Transverse colon (tissue), 4 donors: ENCODE measurements at places on chromosomes 7 and 10.

DNA sequence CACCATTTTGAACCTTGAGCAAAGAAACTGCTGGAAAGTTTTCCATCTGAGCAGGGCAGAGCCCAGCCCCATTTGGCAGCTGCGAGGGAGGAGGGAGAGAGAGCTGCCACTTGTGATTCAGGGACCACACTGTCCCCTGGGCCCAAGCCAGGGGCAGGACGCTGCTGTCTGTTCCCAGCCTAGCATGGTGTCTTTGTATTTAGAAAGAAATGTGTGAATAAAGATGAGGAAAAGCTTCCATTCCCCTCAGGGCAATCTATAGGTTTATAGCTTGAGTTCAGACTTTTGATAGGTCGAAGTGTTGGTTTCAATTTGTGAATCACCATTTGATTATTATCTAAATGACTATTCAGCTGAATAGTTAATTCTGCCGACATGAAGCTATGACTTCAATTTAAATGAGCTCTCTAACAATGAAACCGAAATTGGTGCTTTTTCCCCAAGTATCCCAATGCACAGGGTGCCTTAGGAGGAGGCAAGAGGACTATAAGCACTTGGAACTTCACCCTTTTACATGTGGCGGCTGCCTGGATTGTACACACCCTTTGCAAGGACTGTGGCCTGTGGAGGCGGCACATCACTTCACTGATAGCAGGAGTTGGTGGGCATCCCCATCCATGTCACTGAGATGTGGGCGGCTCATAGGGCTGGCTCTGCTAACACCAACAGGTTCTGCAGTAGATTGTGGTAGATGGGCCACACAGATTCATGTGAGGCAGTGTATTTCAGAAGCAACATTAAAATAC lies 223.5 kb downstream of the CCDC3 start:
- no peak for DNase-seq

DNA sequence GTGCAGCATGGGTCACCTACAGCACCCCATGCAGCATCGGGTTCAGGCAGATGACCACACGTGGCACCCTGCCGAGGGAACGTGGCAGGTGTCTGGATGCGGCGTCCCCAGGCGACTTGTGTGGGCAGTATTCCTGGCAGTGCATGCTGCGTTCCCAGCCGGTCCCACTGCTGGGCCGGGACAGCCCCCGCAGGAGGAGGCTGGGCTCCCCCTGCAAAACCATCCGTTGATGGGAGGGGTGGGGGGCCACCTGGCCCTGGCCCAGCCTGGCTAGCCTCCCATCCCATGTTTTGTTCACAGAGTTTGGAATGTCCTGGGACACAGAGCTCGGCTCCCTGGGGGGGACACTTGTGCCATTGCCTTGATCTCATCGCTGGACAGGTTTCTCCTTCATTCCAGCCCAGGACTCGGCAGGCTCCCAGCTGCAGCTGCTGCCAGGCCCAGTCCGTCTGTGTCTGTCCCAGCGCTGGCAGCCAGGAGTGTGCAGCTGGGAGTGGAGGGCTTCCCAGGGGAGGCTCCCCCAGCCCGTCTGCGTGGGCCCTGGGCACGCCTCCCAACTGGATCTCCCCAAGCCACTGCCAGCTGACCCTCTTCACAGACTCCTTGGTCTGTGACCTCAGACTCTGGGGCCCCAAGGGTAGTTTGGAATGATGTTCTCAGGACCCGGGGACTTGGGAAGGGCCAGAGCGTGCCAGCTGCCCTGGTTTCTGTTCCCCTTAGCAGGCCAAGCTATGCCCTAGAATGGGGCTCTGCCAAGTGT lies 32.6 kb downstream of the TMEM270 start:
- peak; percentile 27 for DNase-seq

GRCh38 chr10:116833986-116834985 lies 15.0 kb upstream of the ENO4 start:
- no peak for DNase-seq

DNA sequence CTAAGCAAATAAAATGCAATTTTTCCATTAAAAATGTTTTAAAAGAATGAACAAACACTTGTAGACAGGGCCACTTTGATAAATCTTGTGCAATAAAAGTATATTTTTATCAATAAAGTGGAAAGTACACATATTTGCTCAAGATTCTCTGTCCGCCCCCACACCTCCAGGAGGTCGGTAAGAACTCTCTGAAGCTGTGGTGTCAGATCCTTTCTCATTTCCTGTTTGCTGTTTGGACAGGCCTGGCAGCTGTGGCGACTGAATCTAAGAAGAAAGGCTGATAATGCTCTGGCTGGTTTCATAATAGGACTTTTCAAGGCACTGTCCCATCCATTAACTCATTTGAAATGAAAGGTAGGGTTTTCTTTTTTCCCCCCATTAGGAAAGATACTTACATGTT lies 15.3 kb upstream of the ASB4 start:
- peak; percentile 10 for DNase-seq

GRCh38 chr10:133131053-133131452 lies 29.0 kb upstream of the KNDC1 start:
- DNase-seq = no peak

DNA sequence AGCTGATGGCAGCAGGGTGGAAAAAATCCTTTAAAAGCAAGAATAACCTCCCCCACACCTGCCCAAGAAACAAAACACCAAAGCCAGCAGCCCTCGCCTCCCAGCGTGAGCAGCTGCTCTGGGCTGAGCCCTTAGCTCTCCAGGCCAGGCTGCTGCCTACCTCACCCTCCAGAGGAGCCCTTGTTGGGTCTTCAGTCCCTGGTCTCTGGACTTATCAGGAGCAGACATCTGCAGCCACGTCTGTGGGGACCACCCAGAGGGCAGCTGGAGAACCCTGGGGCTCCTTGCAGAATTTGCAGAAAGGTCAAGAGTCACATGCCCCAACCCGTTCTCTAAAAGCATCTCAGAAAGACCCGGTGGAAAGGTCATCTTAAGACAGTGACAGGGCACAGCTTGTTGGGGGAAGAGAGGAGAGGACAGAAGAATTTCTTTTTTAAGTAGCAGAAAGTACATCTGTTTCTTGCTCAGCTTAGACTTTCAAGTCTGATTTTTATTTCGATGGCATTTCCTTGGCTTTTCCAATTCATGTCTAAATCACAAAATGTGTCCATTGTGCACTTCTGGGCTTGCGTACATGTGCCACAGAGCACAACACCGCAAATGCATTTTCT lies 425.7 kb upstream of the NFE2L3 start:
- DNase-seq = no peak

- peak; percentile 31 for DNase-seq
These were observed 175.1 kb downstream of the SEPTIN7 start for GRCh38 chr7:35975851-35976454.

DNA sequence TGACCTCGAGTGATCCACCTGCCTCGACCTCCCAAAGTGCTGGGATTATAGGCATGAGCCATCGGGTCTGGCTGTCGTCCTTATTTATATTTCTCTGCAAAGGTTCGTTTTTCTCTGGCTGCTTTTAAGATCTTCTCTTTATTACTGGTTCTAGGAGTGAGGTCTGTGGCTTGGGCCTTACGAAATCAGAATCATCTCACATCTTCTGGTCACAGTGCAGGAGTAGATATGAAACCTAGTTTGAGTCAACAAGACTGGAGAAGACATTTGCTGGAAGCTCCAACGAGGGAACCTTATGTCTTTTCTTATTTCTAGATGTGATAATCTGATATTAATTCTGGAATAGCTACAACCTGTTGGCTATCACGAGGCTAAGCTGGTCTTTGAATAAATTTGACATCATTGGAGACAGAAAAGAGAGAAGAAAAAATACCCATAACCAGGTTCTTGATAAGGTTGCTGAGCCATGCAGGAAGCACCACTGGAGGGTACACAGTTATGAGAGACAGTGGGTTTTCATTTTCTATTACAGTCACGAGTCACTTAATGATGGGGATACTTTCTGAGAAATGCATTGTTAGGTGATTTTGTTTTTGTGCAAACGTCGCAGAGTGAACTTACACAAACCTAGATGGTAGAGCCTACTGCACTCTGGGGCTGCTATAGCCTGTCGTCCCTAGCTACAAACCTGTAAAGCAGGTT lies 25.6 kb upstream of the IL15RA start:
- DNase-seq = no peak

DNA sequence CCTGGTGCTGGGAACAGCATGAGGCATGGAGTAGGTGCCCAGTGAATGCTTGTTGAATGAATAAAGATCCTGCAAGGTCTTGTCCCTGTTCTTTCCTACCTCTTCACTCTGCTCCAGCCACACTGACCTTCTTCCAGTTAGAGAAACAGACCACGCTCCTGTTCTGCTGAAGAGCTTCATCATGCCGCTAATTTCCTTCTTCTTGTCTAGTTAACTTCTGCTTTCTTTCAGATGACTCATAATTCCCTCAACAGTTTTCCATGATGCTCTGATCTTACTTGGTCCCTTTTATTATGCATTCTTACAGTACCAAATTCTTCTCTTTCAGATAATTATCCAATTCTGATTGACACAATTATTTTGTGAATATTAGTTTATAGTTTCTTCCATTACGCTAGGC lies 59.5 kb upstream of the C1QL3 start:
- no peak for DNase-seq

- no peak for DNase-seq
These were observed 104.1 kb upstream of the FERD3L start for GRCh38 chr7:19249281-19249680.

- DNase-seq = no peak
These were observed 786 bp downstream of the CUEDC2 start for GRCh38 chr10:102431452-102432124.

GRCh38 chr7:41744161-41744560 lies 41.3 kb upstream of the INHBA start:
- no peak for DNase-seq

- DNase-seq = no peak
These were observed 1051.1 kb upstream of the AUTS2 start for GRCh38 chr7:68547181-68547580.

GRCh38 chr7:30906515-30907240 lies 5.0 kb upstream of the AQP1 start:
- DNase-seq = no peak

DNA sequence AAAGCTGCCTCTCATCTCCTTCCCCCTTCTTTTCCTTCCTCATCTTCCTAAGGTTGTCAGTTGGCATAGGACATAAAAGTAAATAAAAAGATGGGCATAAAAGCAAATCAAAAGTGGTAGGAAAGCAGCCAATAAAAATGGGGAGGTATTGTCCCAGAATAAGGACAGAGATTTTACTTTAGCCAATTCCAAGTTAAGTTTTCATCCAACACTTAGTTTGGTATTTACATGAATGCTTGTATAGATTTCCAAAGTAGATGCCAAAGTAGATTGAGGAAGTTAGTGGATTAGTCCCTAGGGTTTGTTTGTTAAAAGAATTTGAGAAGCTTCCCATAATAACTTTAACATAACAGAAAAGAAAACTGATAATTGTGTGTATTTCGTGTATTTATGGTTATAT lies 33.7 kb downstream of the HDAC9 start:
- no peak for DNase-seq

GRCh38 chr10:44422570-44423101 lies 37.7 kb upstream of the CXCL12 start:
- no peak for DNase-seq

DNA sequence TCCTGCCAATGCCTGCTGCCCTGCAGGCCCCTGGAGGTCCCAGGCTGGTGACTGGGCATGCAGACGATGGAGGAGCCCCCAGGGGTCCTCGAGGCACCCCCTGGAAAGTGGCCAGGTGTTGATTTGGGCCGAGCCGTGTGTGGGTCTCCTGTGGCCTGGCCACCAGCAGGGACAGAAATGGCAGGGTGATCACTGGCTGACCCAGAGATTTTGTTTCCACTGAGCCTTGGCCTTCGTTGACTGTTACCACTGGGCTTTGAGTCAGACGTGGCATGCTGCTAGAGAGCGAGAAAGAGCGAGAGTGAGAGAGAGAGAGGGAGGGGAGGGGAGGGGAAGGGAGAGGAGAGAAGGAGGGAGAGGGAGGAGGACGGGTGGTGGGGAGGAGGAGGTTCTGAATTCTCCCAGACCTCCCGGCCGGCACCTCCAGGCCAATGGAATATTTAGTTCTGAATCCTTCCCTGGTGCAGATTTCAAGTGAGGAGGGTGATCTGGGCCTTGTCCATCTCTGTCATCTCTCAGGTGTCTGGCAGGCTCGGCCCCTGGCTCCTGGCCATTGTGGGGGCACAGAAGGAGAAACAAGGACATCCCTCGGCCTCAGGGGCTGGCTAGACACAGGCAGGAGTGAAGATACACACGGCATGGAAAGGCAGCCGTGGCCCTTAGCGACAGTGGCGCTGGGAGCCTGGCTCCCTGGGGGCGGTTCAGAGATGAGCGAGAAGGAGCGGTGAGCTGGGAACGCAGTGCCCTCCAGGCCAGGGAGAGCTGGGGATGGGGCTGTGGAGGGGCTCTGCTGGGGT lies 58.2 kb downstream of the GLRX3 start:
- no peak for DNase-seq

GRCh38 chr10:129273860-129274259 lies 193.2 kb upstream of the MGMT start:
- no peak for DNase-seq

GRCh38 chr7:99667179-99667578 lies 12.6 kb downstream of the CYP3A5 start:
- DNase-seq = no peak

DNA sequence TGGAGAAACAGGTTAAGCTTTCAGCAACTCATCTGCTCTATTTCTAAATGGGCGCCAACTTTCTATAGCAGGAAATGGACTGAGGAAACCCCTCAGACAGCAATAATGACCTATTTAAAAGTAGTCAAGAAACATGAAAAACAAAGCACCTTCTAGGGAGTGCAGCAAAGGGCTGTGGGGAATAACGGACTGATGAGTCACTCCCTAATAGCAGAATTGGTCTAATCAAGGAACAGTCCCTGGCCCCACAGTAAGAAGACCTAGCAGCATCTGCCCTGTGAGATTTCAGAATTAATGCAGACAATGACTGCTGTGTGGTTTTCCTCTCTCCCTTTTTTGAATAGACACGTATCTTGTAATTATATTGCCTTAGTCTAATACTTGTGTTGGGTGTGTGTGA lies 602.9 kb downstream of the IPMK start:
- no peak for DNase-seq

- DNase-seq = peak; percentile 68
These were observed 5.0 kb downstream of the MYO1G start for GRCh38 chr7:44973610-44974401.

DNA sequence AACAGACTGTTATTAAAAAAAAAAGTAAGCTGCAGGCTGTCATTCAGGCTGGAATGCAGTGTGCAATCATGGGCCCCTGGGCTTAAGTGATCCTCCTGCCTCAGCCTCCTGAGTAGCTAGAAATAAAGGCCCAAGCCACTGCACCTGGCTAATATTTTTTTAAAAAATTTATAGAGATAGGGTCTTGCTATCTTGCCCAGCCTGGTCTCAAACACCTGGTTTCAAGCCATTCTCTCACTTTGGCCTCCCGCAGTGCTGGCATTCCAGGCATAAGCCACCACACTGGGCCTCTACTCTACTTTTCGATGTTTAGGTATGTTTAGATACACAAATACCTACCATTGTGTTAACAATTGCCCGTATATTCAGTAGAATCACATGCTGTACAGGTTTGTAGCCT lies 270.4 kb upstream of the PRKCQ start:
- no peak for DNase-seq

- DNase-seq = no peak
These were observed 445.7 kb upstream of the C7orf33 start for GRCh38 chr7:148144827-148145226.
